ENCODE measurements at places on chromosomes 1 and 21. TPM values are rescaled to one million over a fixed set of nuclear protein-coding genes. Genes with fewer than 3 reads are reported as not detected.

GRCh38 chr21:29741761-29742160 lies 198.0 kb downstream of the GRIK1 start:
- no peaks in the 10 kb centered on the region for H3K4me1 ChIP-seq
- H3K27me3 ChIP-seq: no peaks in the 10 kb centered on the region
- no peaks in the 10 kb centered on the region for H3K36me3 ChIP-seq
- no peak for DNase-seq

Gene PRAMEF33
- total RNA-seq: not detected

Gene UTS2
- not detected for total RNA-seq

GRCh38 chr1:226867461-226868054 lies 2.9 kb upstream of the PSEN2 start:
- H3K27me3 ChIP-seq: no peaks in the 10 kb centered on the region
- H3K36me3 ChIP-seq: no peaks in the 10 kb centered on the region
- no peaks in the 10 kb centered on the region for H3K4me1 ChIP-seq
- DNase-seq: no peak

GRCh38 chr1:28194326-28195035 lies 18.0 kb upstream of the PTAFR start:
- DNase-seq: no peak
- peaks cover 14% of the 10 kb centered on the region for H3K36me3 ChIP-seq
- no peak overlapping the region for H3K27ac ChIP-seq

Gene PTPN14
- 8.4 TPM for total RNA-seq

DNA sequence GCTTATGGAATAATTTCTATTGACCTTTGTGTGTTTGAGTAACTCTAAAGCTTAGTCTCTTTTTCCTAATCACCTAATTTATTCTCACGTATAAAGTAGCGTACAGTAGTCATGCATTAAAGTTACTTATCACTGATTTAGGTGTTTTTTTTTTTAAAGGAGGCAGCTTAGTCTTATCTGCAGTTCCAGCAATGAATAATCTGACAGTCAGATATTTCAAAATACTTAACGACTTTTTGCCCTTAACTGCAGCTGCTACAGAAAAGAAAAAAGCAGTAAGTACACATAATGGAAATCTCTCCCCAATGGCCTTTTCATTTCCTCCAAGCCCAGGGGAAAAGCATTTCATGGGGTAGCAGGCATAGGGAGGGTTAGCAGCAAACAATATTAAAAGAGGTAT lies 54.6 kb downstream of the SLC35F3 start:
- H3K27me3 ChIP-seq: no peaks in the 10 kb centered on the region
- H3K4me1 ChIP-seq: no peaks in the 10 kb centered on the region
- no peak for DNase-seq
- H3K4me3 ChIP-seq: no peak overlapping the region

Gene B3GALT2
- total RNA-seq: 51.7 TPM

Gene LAMC2
- 4.9 TPM for total RNA-seq

GRCh38 chr1:234001817-234002216 lies 97.3 kb downstream of the SLC35F3 start:
- H3K4me3 ChIP-seq: no peak overlapping the region
- no peaks in the 10 kb centered on the region for H3K27me3 ChIP-seq
- DNase-seq: no peak
- no peak overlapping the region for H3K27ac ChIP-seq
- H3K36me3 ChIP-seq: no peaks in the 10 kb centered on the region

GRCh38 chr1:12072741-12073140 lies 9.6 kb downstream of the TNFRSF8 start:
- H3K4me1 ChIP-seq: peaks cover 11% of the 10 kb centered on the region
- H3K4me3 ChIP-seq: no peak overlapping the region
- H3K36me3 ChIP-seq: no peaks in the 10 kb centered on the region

GRCh38 chr1:206537141-206537540 lies 29.8 kb downstream of the RASSF5 start:
- H3K4me3 ChIP-seq: no peak overlapping the region
- no peak overlapping the region for H3K27ac ChIP-seq
- H3K27me3 ChIP-seq: no peaks in the 10 kb centered on the region
- no peaks in the 10 kb centered on the region for H3K36me3 ChIP-seq

DNA sequence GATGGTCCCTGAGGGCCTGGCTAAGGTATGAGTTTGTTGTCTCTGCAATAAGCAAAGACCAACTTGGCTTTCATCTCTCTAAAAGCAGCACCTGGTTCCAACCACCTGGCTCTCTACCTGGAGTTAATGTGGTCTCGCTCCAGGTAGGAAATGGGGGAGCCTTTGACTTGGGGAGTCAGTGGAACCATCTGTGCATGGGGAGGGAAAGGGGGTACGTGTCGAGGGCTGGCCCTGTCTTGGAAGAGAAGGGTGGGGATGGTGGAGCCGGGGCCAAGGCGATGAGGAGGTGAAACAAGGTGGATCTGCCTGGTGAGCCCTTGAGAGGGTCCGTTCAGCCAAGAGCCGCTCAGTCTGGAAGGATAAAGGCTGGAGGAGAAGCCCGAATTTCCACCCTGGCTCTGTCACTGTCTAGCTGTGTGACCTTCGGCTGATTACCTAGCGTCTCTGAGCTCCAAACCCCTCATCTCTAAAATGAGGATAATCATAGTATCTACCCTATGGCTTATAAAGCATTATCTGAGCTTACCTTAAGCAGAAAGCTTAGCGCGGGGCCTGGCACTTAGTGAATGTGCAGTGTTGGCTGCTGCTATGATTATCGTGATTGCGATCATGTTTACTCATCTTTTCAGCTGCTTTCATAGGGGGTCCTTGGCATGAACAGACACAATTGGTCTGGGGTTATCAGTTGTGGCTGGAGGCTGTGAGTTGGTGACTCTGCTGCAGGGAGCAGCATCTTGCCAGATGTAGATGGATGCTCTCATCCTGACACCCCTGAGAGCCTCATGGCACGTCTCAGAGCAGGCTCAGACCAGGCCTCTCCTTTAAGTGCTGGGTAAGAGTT lies 78.7 kb downstream of the ACTL8 start:
- no peaks in the 10 kb centered on the region for H3K27me3 ChIP-seq
- no peak overlapping the region for H3K4me3 ChIP-seq
- DNase-seq: no peak
- no peaks in the 10 kb centered on the region for H3K36me3 ChIP-seq
- H3K4me1 ChIP-seq: peaks cover 4% of the 10 kb centered on the region
- no peak overlapping the region for H3K27ac ChIP-seq

DNA sequence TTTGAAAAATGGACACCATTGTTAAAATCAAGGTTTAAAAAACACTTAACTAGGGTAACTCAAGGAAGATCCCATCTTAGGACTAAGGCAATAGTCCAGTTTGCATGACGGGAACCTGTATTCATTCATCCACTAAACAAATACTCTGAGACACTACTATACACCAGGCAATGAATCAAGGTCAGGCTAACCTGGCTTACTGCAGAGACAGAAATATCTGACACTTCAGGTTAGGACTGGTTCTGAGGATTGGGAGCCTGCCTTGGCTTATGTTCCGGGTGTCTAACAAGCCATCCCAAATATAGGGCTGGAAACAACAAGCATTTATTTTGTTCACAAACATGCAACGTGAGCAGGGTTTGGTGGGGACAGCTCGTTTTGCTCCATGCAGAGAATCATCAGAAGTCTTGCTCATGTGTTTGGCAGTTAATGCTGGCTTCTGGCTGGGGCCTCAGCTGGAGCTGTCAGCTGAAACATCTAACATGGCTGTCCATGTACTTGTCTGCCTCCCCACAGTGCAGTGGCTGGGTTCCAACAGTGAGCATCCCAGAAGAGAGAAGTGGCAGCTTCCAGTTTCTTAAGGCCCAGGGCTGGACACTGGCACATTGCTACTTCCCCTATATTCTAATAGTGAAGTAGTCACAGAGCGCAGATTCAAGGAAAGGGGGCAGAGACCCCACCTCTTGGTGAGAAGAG lies 37.0 kb upstream of the CAMK1G start:
- no peak for DNase-seq
- no peak overlapping the region for H3K27ac ChIP-seq
- no peaks in the 10 kb centered on the region for H3K4me1 ChIP-seq
- no peaks in the 10 kb centered on the region for H3K27me3 ChIP-seq
- no peak overlapping the region for H3K4me3 ChIP-seq

GRCh38 chr1:193110864-193111263 lies 5.7 kb upstream of the GLRX2 start:
- no peak for DNase-seq
- H3K27ac ChIP-seq: peak overlapping the region; percentile 23
- no peaks in the 10 kb centered on the region for H3K27me3 ChIP-seq

DNA sequence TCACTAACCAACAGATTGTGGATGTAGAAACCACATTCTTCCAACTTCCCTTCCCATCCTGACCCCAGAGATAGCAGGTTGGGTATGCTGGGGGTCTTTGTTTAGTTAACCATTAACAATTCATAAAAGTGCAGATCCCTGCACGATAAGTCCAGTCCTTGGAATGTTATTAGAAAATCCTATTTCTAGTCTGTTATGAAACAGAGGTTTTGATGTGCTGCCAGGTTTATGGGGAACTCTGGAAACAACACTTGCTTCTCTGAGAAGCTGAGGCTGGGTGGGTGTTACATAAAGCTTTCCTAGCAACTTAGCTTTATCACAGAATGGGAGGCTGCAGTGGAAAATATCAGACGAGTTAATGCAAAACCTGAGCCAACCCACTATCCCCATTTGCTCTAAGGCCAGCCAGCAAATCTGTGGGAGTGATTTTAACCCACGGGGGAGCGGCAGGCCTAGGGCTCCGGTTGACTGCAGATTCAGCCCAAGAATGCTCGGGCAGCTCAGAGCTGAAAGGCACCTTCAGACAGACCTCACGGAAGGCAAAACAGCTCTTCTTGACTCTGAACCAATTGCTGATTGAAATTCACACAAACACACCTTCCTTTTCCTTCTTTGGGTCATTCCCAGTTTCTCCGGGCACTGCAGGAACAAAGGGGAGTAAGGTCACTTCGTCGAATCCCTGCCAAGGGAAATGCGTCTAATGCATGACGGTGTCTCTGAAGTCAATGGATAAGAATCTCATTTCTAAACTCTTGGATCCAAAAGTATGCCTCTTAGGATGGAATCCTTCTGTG lies 111.7 kb upstream of the IRF2BP2 start:
- H3K36me3 ChIP-seq: no peaks in the 10 kb centered on the region
- no peaks in the 10 kb centered on the region for H3K4me1 ChIP-seq

All from right atrium auricular region (tissue), 2 donors.